ENCODE measurements at places on chromosomes 1 and 21.

- no peak for DNase-seq
These were observed 21.4 kb downstream of the SOX13 start for GRCh38 chr1:204094313-204094729.

DNA sequence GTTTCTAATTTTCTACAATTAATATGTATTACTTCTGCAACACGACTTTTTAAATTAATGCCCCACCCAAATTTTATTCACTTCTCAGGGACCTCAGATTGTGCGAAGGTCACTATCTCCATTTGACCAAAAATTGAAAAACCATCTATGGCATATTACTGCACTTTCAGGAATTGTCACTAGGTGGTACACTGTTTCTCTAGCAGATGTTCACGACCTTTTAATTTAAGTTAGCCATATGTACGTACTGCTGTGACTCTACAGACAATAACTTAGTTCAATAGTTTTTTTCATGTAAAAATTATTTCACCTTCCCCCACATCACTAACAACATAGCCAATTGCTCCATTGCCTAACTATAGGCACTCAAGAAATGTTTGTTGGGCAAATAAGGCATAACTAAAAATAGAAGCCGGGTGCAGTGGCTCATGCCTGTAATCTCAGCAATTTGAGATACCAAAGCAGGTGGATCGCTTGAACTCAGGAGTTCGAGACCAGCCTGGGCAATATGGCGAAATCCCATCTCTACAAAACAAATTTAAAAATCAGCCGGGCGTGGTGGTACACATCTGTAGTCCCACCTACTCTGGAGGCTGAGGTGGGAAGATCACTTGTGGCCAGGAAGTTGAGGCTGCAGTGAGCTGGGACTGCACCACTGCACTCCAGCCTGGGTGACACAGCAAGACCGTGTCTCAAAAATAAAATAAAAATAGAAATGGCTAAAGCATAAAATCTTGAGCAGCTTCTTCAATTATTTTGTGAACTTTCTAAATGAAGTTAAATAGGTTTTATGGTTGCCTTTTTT, 75.7 kb upstream of the PKN2 start:
- DNase-seq = no peak

GRCh38 chr1:200302192-200302920, 107.5 kb downstream of the ZNF281 start:
- no peak for DNase-seq

DNA sequence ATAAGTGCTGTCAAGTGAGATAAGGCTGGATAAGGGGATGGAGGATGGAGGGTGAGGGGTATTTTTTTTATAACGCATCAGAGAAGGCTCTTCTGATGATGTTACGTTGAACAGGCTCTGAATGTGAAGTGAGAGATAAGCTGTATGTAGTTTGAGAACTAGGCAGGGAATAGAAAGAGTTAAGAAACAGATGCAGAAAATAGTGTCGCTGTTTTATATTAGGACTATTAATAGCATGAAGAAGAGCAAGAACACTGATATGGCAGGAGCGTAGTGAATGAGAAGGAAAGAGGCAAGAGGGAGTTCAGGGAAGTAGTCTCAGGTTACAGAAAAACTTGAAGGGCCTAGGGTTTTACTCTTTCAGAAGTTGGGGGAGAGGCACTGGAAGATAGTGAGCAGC, 59.8 kb downstream of the GPR88 start:
- no peak for DNase-seq

DNA sequence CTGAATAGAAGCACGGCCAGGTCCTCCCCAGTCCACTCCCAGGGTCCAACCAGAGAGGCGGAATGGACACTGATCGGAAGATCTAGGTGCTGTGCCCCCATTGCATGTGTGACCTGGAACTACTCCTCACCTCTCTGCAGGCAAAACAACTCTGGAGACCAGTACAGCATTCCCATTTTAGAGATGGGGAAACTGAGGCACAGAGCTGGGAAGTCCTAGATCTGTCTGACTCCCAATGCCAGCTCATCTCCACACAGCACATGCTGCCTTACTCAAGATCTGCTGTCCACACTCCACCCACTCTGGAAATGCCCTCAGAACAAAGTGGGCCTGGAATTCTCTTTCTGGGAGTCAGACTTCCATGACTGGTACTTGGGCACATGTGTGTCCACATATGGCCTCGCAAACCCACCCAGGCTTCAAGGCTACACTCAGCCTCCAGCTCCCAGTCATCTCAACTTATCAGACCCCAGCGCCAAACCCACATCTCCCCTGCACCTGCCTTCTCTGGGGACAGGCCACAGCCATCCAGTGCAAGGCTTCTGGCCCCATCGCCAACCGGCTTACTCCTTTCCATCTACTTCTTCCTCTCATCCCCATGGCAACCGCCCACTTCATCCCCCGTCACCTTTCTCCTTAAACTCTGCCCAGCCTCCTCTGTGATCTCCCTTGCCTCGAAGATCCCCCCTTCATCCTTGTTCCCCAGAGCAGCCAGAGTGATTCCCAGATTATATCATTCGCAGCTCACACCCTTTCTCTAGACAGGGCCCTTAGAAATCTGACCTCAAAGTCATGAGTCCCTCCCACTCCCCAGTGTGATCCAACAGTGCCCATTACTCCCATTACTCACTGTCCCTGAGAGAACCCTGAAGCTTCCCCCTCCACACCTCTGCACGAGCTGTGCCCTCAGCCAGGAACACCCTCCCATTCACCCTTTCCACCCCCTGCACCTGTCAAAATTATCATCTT, 2.7 kb downstream of the COL8A2 start:
- no peak for DNase-seq

GRCh38 chr1:234697015-234697414, 87.0 kb upstream of the IRF2BP2 start:
- DNase-seq = no peak

GRCh38 chr1:1629430-1630190, 2.4 kb upstream of the MMP23B start:
- DNase-seq = no peak

GRCh38 chr21:42646076-42646825, 7.2 kb upstream of the PDE9A start:
- DNase-seq = no peak

DNA sequence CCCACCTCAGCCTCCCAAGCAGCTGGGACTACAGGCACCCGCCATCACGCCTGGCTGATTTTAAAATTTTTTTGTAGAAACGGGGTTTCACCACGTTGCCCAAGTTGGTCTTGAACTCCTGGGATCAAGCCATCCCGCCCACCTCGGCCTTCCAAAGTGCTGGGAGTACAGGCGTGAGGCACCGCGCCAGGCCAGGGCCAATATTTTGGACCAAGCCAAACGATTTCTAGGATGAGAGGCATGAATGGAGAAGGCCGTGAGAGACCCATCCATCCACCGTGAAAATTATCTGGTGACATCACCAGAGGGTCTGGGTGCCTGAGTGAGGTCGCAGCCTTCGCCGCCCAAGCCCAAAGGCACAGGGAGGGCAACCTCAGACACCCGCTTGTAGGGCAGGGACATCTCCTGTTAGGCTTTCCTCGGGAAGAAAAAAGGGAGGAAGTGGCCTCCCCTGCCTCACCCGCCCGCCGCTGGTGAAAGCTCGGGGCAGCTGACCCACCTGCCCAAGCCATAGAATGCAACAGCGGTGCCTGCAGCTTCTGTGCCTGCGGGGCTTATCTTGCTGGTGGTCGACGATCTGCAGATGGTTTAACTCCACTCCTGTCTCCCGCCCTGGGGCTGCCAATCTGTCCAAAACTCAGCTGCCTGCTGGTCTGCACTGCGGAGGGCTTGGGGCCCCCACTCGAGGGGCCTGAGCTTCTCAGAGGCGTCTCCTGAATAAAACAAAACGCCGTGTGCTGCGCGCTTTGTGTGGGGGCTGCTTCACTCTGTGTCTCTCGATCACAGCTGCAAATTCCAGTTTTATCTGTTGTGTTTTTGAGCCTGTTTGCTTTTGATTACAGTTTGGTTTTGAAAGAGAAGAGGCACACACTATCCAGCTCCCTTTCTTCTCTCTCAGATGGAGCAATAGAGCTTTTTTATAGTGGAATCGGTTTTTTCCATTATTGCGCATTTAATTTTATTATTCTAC, 85.8 kb downstream of the MRPS6 start:
- no peak for DNase-seq

DNA sequence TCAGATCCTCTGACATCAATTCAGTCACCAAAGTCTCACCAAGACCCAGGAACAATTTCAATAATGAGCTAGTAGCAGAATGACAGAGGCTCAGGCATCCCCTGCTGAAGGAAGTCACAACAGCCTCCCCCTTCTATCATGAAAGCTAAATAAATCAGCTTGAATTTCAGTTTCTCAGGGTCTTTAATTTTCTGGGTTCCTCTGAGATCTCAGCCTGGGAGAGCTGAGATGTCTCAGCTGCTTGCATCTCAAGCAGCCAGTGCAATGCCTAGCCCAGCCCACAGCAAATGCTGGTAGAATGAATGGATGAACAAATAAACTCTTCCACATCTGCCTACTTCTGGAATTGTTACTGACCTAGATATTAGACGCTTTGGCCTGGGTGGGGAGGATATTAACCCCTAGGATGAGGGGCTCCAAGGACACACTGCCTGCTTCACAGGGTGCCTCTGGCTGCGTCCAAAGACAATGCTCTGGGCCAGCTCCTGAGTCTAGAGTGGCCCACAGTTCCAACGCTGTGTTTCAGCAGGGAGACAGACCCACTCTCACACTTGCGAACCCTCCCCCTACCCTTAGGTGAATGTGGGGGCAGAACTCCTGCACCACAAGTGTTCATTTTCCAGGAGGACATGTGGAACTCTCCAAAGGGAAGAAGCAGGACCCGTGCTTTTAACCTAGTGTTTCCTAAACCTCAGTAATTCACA, 11.2 kb upstream of the LORICRIN start:
- DNase-seq = no peak

- no peak for DNase-seq
These were observed 251.2 kb downstream of the RRAGC start for GRCh38 chr1:38608202-38608864.

GRCh38 chr21:45552696-45553391, 10.6 kb upstream of the SLC19A1 start:
- DNase-seq = no peak

DNA sequence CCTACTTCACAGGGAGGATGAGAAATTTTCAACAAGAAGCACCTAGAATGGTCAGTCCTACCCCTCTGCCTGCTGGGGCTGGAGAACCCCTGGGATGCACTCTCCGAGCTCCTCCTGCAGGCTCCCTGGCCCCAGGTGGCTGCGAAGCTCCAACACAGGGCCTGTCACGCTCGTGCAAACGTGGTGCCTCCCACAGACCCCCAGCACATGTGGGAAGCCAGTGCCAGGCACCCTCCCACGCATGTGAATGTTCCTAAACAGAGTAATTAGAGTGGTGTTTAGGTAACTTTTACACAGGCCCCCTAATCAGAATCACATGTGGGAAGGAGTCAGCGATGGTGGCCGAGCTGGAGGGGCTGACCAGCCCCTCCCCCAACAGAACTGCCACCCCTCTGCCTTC, 28.4 kb downstream of the GLIS1 start:
- no peak for DNase-seq

GRCh38 chr1:119779869-119780356, 11.2 kb upstream of the HMGCS2 start:
- DNase-seq = no peak

DNA sequence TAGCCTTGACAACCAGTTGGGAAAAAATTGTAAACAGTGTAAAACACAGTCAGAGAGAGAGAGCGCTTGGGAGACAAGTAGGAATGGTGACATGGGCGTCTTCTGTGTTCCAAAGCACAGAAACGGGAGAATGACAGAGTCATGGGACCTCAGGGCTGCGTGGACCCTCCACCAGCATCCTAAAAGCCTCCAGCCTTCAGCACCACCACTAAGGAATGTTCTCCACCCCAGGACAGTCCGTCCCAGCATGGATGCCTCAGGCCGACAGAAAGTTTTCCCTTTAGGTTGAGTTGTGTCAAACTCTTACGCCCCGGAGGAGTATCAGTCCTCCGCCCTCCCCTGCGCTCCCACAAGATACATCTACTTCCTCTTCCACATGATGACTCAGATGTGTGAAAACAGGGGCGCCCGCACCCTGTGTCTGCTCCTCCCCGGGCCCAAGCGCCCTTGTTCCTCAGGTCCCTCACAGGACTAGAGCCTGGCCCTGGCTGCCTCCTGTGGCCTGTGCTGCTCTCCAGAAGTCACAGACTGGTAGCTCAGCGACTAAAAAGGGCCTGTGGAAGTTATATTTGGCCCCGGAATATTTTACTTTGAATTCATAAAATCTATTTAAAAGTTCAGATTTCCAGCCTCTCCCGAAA, 63.9 kb upstream of the EFHD2 start:
- no peak for DNase-seq

GRCh38 chr1:246445503-246445902, 61.6 kb downstream of the SMYD3 start:
- no peak for DNase-seq

- DNase-seq = no peak
These were observed 2.1 kb upstream of the S100A11 start for GRCh38 chr1:152038871-152039270.

DNA sequence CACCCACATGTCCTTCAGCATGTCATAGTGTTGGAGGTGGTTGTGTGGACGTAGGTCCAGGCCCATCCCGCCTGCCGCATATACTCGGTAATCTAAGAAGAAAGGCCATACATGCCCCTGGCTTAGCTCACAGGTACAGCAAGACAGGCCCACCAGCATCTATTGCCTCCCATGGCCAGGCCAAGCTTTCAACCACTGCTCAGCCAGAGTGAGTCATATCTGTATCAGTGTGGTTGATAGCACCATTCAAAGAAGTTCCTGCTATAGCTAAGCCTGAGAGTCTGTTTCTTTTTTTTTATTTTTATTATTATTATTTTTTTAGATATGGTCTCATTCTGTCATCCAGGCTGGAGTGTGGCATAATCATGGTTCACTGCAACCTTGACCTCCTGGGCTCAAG, 17.0 kb downstream of the KLHDC8A start:
- DNase-seq = no peak

GRCh38 chr1:214022810-214023425, 35.1 kb downstream of the PROX1 start:
- DNase-seq = no peak

DNA sequence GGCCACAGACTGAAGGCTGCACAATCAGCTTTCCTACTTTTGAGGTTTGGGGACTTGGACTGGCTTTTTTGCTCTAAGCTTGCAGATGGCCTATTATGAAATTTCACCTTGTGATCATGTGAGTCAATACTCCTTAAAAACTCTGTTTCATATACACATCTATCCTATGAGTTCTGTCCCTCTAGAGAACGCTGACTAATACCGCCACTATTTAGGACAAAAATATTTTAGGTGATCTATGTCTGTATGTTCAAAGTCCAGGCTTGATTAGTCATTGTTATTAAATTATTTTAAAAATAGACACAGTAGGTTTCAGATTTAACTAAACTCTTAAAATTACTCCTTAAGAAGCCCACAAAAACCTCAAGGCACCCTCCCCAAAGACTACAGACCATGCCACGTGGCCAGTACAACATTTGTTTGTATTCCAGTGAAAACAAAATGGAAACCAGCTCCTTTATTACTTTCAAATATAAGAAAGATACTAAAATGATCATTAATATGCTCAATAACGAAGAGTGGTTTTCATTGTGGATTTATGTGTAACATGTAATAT, 63.1 kb downstream of the TMPRSS15 start:
- no peak for DNase-seq

- no peak for DNase-seq
These were observed 138.4 kb upstream of the BACE2 start for GRCh38 chr21:41029571-41029970.

GRCh38 chr1:178581351-178582303, 68.7 kb downstream of the TEX35 start:
- no peak for DNase-seq
